ENCODE measurements at places on chromosomes 16 and 17. TPM values are rescaled to one million over a fixed set of nuclear protein-coding genes. Genes with fewer than 3 reads are reported as not detected.
A peak's percentile ranks its signal among the peaks of the same experiment; 100 is the strongest.

DNA sequence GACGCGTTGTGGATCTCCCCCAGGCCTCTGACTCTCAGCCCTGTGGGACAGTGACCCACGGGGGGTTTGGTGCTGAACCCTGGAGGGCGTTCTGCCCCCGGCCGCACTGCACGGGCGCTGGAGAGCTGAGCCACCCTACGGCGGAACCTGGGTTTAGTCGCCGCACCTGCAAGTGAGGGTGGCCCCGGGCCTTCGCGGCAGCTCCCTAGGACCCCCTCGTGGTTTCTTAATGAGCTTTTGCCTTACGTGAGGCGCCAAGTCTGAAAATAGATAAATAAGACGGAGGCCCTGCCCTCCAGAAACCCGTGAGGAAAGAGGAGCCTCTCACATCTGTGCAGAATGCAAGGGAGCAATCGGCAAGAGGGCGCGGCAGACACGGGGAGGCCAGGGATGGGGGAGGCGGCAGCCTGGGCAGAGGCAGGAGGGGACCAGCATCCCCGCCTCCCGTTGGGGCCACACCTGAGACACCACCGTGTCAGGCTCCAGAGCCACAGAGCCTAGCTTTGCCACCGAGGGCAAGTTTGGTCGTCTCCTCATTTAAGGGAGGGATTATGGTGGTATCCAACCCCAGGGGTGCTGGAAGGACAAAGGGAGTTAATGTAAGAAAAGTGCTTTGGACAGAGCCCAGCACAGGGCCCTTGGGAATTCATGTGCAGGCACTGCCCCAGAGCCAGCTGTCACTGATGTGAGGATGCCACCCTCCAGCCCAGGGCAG is 153.2 kb upstream of the CHMP6 start:
- ATAC-seq: no peak

- peak; percentile 81 for ATAC-seq
These were observed 151.2 kb downstream of the CMIP start for GRCh38 chr16:81595629-81596292.

DNA sequence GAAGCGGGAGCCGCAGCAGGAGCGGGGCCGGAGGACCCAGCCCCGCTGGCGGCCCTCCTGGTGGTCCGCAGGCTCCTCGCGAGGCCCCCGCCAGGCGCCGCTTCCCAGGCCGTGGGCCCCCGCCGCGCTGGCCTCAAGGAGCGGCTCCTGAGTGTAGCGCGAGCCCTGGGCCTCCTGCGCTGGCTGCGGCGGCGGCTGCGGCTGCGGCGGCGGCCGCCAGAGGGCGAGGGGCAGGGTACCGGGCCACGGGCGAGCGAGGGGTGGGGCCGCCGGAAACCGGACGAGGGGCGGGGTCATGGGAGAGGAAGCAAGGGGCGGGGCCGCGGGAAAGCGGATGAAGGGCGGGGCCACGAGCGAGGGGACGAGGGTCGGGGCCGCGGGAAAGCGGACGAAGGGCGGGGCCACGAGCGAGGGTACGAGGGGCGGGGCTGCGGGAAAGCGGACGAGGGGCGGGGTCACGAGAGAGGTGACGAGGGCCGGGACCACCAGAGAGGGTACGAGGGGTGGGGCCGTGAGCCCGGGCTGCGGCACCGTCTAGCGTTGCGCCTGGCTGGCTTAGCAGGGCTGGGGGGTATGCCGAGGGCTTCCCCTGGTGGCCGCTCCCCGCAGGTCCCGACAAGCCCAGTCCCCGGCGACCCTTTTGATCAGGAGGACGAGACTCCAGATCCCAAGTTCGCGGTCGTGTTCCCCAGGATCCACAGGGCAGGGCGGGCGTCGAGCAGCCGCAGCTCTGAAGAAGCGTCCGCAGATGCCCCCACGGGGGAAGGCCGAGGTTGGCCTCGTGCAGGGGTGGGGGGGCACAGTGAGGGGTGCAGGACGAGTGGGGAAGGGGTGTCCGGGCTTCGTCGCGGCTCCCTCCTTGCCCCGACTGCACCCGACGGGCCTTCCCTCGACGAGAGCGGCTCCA is 1.7 kb downstream of the MYO15B start:
- peak; percentile 93 for ATAC-seq

DNA sequence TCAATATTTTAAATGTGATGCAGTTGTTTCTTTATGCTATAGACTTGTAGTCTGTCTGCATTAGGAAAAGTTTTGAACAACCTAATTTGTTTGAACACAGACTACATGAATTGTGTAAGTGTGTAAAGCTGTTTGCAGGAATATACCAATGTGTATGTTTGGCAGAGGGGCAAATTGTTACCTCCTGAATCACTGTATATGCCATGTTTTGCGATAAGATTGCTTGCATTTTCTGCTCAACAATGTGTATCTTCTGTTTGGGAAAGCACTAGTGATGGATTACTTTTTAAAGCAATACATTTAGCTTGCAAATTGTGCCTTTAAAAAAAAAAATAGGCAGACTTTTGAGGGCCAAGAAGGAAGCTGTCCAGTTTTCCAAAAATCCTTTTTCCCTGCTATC is 14.6 kb downstream of the RBBP6 start:
- no peak for ATAC-seq

DNA sequence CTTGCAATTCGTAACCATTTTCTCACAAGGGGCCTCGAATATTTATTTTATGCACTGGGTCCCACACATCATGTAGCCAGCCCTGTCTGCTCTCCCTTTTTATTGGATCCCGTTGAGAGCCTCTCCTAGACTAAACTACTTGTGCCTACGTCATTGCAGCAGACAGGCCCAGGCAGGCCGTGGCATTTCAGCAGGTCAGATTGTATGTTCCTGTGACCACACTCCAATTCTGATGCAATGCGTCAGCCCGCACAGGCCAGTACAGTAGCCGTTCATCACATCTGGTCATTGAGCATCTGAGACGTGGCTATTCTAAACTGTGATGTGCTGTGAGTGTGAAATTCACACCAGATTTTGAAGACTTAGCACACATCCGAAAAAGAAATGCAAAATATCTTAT is 42.2 kb downstream of the ABAT start:
- no peak for ATAC-seq

GRCh38 chr16:72989579-72990551 is 58.1 kb downstream of the ZFHX3 start:
- no peak for ATAC-seq

- no peak for ATAC-seq
These were observed 2.0 kb upstream of the C17orf99 start for GRCh38 chr17:78144147-78144719.

DNA sequence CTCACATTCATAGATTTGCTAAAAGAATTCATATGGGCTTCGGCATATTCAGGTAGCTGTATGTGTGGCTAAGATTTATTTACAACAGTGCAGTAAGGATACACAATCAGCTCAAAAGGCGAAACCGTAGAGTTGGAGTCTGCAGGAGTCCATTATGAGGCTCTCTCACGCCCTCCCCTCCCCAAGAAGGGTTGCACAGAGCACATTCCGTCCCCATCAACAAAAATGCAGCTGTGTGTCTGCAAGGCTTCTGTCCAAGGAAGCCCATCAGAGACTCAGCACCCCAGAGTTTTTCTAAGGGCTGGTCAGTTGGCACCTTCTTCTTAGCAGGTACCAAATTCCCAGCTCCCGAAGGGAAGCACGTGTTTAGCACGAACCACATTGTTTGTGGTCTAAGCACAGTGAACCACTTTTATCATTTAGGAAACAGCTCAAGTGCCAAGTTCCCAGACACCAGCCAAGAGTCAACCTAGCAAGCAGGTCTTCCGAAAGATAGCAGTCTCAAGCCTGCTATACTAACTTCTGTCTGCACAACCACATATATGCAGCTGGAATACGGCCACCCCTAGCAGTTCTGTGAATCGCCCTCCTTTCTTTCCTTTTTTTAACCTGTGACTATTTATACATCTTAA is 28.5 kb upstream of the MEAK7 start:
- ATAC-seq: no peak

- ATAC-seq: no peak
These were observed 3.0 kb downstream of the KCNJ12 start for GRCh38 chr17:21379080-21379711.

- ATAC-seq: no peak
These were observed 7.7 kb upstream of the ACTG1 start for GRCh38 chr17:81520021-81520901.

DNA sequence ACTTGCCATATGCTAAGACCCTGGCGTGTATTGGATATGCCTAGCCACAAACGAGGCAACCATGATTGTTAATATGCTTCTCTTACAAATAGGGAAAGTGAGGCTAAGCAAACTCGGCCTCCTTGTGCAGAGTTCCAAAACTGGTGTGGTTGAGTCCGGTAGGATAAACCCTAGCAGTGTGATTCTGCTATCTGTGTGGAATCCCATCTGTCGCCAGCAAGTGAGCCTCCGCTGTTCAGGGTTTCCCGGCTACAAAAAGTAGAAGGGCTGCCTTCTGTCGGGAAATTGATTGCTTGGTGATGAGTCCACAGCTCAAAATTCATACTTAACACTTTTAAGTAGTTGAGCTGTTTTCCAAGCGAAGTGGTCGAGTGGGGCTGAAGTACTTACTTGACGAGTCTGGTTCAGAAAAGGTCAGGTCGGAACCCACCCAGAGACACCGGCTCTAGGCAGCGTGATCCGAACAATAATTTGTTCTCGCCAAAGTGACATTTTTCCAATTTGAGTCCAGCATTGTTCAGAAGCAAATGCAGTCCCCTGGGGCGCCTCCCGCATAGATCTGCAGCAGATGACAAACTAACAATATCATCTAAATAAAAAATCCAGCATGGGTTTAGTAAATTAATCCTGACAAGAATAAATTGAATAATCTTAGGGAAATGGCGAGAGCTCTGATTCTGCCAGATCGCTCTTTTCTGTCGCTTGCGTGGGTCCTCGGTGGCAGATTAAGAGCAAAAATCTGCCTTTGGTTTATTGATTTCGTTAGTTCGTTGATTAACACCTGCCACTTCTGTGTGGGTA is 686.7 kb upstream of the RBFOX1 start:
- no peak for ATAC-seq

DNA sequence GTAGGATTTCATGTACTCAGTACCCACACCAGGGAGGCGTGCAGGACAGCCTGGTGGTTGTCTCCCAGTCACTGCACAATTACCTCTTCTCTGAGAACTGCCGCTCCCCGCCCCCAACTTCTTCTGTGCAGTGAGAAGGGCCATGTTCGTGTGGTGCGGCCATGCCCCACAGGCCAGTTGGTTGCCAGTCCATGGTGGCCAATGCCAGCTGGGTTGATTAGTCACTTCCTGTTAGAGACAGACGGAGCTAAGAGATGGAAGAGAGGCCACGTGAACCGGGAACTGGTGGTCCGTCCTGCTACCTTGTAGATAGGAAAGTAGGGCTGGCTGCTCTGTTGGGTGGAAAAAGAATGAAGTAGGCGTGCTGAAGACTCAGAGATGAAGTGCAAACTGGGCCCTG is 206.5 kb downstream of the ABCC12 start:
- ATAC-seq: no peak

- ATAC-seq: no peak
These were observed 3.2 kb downstream of the ZNF500 start for GRCh38 chr16:4763791-4764190.

GRCh38 chr16:84658690-84659089 is 10.4 kb downstream of the KLHL36 start:
- ATAC-seq: no peak

GRCh38 chr16:69111876-69112230 is 6.4 kb downstream of the HAS3 start:
- no peak for ATAC-seq

DNA sequence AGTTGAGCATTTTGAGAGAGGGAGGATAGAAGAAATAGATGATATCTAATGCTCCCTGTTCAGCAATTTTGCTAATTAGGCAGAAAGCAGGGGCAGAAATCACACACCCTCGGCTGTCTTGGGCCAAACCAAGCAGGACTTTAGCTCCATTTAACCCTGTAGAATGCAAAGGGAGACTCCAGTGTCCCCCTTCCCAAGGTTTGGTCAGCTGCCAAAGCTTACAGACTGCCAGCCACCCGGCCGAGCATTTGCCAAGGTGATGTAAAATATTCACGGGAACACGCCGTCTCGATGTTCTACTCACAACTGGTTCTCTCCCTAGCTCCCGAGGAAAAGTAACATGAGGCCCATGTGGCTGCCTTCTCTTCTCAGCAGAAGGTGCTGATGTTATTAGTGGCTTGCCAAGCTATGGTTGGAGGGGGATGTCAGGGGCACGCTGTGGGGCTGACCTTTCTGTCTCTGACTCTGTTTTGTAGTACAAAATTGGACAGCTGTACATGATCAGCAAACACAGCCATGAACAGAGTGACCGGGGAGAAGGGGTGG is 155.3 kb downstream of the PITPNC1 start:
- no peak for ATAC-seq

- ATAC-seq: no peak
These were observed 4.8 kb downstream of the DNASE1 start for GRCh38 chr16:3659251-3659650.

DNA sequence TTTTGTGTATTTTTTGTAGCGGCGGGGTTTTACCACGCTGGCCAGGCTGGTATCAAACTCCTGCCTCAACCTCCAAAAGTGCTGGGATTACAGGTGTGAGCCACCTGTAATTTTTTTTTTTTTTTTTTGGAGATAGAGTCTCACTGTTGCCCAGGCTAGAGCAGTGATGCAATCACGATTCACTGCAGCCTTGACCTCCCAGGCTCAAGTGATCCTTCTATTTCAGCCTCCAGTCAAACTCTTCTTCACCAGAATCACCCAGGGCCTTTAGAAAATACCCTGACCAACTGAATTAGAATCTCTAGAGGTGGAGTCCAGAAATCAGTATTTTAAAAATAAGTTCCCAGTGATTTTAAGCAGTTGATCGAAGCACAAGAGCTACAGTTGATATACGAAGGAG is 12.5 kb downstream of the HSPB9 start:
- ATAC-seq: no peak

GRCh38 chr17:74736513-74737298 is at the start of gene RAB37:
RAB37 (plus strand) TSS chr17:74737256; CDS start chr17:74737273, 17 bp downstream.
- ATAC-seq: peak; percentile 8

DNA sequence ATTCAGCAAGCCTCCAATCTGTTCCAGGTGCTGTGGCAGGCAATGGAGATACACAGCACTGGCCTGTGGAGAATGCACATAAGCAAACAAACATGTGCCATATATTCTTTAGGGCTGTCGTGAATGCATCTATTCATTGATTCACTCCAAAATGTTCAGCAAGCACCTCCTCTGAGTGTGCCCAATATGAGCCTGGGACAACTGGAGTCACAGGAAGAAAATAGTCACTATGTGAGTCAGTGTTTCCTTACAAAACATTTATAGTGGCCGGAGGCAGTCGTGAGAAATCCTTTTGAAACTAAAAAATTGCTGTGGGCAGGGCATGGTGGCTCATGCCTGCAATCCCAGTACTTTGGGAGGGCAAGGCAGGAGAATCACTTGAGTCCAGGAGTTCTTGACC is 310.1 kb downstream of the CA10 start:
- ATAC-seq: no peak

DNA sequence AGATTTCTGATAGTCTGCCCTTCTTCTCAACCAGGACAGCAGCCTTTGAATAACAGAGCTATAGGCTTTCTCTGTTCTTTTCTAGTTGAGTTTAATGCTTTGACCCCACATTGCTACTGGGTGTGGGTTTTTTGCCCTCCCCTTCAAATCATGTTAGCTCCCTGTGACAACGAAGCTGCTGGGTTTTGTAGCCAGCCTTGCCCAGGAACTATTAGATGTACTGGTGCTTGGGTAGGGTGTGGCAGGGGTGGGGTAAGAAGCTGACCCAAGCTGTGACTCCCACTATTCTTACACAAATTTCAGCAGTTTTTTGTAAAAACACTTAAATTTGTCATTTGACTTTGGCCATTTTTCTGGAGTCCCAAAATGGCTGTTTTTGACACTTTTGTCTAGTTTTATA is 69.7 kb downstream of the NLK start:
- ATAC-seq: no peak

ZC3H18 gene
- total RNA-seq: 103 TPM

TNK1 gene
- total RNA-seq: 4.8 TPM

DHX38 gene
- total RNA-seq: 99.2 TPM

KRTAP9-2 gene
- not detected for total RNA-seq

SLX1A gene
- 34.1 TPM for total RNA-seq

TEKT5 gene
- total RNA-seq: 2.4 TPM

GALNS gene
- total RNA-seq: 37.6 TPM

SLC5A10 gene
- not detected for total RNA-seq

CMTM2 gene
- total RNA-seq: 1.3 TPM

Data from activated T-helper 17 cell treated with anti-CD3 and anti-CD28 coated beads, Interleukin-2, amount 50 U/mL, for 72 hours (primary cell).